ENCODE measurements at places on chromosomes 2 and 18. TPM values are rescaled to one million over a fixed set of nuclear protein-coding genes. Genes with fewer than 3 reads are reported as not detected.

Gene SAG
- total RNA-seq: 0.23 TPM

Gene MC2R
- total RNA-seq: not detected

Gene CD226
- total RNA-seq: 95.4 TPM

Gene PRKAG3
- total RNA-seq: not detected

Gene LRRC30
- total RNA-seq: not detected

Gene LHCGR
- total RNA-seq: not detected

- H3K4me3 ChIP-seq: no peak overlapping the region
- DNase-seq: no peak
- H3K4me1 ChIP-seq: no peaks in the 10 kb centered on the region
- no peaks in the 10 kb centered on the region for H3K36me3 ChIP-seq
- H3K27ac ChIP-seq: no peak overlapping the region
Observed at GRCh38 chr2:205722283-205722918, 40.1 kb downstream of the NRP2 start.

- H3K4me1 ChIP-seq: no peaks in the 10 kb centered on the region
- no peak overlapping the region for H3K4me3 ChIP-seq
- H3K27ac ChIP-seq: no peak overlapping the region
- peaks cover 13% of the 10 kb centered on the region for H3K36me3 ChIP-seq
Observed at GRCh38 chr2:144014103-144014502, 505.8 kb downstream of the ZEB2 start.

DNA sequence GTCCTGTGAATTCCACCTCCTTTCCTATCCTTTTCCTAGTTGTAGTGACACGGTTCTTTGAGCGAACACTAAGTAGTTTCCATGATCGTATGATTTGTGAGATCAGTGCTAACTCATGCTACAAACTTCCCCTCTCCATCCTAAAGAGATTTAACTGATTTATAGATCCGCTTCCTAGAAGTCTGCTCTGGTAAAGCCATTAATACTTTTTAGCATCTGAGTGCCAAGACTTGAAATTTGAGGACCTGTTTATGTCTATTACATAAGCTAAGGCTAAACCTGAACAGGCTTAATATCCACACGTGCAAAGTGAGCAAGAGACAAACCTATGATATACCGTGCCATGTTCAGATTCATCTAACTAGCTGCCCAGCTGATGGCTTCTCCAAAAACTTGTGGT lies 14.9 kb downstream of the PROKR1 start:
- peaks cover 18% of the 10 kb centered on the region for H3K4me1 ChIP-seq
- no peak overlapping the region for H3K4me3 ChIP-seq
- H3K27me3 ChIP-seq: peaks cover 74% of the 10 kb centered on the region
- DNase-seq: no peak

DNA sequence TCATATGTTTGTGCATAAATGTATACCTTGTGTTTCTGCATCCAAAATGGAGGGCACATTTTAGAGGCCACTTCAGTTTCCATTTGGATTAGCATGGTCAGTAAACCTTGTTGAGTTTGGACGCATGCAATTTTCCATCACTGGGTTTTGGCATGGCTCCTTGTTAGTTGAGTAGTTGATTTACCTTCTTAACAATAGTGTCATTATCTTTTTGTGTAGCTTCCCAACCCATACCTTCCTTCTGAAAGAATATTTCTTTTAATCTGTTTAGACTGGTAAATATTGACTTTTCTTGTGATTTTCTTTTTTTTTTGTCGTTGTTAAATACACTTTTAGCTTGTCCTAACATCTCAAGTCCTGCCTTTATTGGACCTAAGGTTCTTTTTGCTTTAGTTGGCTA lies 15.5 kb downstream of the RPIA start:
- no peak overlapping the region for H3K4me3 ChIP-seq
- no peaks in the 10 kb centered on the region for H3K4me1 ChIP-seq
- H3K27ac ChIP-seq: no peak overlapping the region
- no peak for DNase-seq

- H3K36me3 ChIP-seq: peaks cover 42% of the 10 kb centered on the region
- no peak overlapping the region for H3K27ac ChIP-seq
- no peak for DNase-seq
Observed at GRCh38 chr18:69974365-69974764, 26.7 kb upstream of the CD226 start.

DNA sequence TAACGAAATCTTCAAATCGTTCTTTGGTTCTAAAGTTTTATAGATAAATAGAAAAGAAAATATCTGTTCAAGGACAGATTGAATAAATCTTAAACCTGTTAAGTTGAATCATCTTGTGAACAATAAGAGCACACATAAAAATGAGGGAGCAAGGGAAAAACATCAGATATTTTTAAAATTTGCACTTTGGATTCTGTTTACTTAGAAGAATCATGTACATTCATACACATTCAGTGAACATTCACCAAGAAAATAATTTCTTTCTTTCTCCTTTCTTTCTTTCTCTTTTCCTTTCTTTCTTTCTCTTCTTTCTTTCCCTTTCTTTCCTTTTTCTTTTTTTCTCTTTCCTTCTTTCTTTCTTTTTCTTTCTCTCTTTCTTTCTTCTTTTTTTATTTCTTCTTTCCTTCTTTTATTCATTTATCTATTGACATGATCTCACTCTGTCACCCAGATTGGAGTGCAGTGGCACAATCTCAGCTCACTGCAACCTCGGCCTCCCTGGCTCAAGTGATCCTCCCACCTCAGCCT lies 164.9 kb downstream of the PDE1A start:
- H3K4me1 ChIP-seq: no peaks in the 10 kb centered on the region
- no peaks in the 10 kb centered on the region for H3K36me3 ChIP-seq
- no peaks in the 10 kb centered on the region for H3K27me3 ChIP-seq

GRCh38 chr2:238162846-238163441 lies 4.2 kb downstream of the ERFE start:
- H3K4me1 ChIP-seq: peaks cover 4% of the 10 kb centered on the region
- no peak overlapping the region for H3K4me3 ChIP-seq
- H3K27me3 ChIP-seq: peaks cover 50% of the 10 kb centered on the region
- H3K27ac ChIP-seq: no peak overlapping the region

- DNase-seq: no peak
- H3K27ac ChIP-seq: no peak overlapping the region
- H3K27me3 ChIP-seq: no peaks in the 10 kb centered on the region
- no peaks in the 10 kb centered on the region for H3K36me3 ChIP-seq
- H3K4me3 ChIP-seq: no peak overlapping the region
- H3K4me1 ChIP-seq: no peaks in the 10 kb centered on the region
Observed at GRCh38 chr2:108184419-108184818, 55.3 kb upstream of the SULT1C3 start.

GRCh38 chr2:140747090-140747489 lies 1383.7 kb downstream of the LRP1B start:
- H3K4me1 ChIP-seq: no peaks in the 10 kb centered on the region
- H3K36me3 ChIP-seq: no peaks in the 10 kb centered on the region
